ENCODE measurements at places on chromosomes 16 and 17. TPM values are rescaled to one million over a fixed set of nuclear protein-coding genes. Genes with fewer than 3 reads are reported as not detected.

Gene ACE
- 80.6 TPM for total RNA-seq

Gene B9D1
- total RNA-seq = 8.9 TPM

Gene TEKT5
- not detected for total RNA-seq

Gene KRT33B
- not detected for total RNA-seq

Gene HS3ST3A1
- under 0.01 TPM for total RNA-seq

Gene NOL11
- total RNA-seq = 25.6 TPM

Gene MIEF2
- 8.1 TPM for total RNA-seq

Gene C17orf100
- 0.22 TPM for total RNA-seq

Gene GNAO1
- total RNA-seq = not detected

Gene GFOD2
- 68.8 TPM for total RNA-seq

Gene HS3ST3B1
- total RNA-seq = 0.22 TPM

Gene TBC1D3
- total RNA-seq = 1.8 TPM

Gene DYNLRB2
- total RNA-seq = 0.20 TPM

Gene DYNC1LI2
- total RNA-seq = 132 TPM

Gene PIK3R6
- not detected for total RNA-seq

Gene HIC1
- 32.0 TPM for total RNA-seq

Gene CHRNE
- 1.4 TPM for total RNA-seq

Gene CCL17
- total RNA-seq = not detected

Gene TMEM92
- total RNA-seq = not detected

Gene ZNF19
- 1.2 TPM for total RNA-seq

Measured in lung microvascular endothelial cell (primary cell).